Cardiac muscle cell (in vitro differentiated cells and primary cell): ENCODE measurements at places on chromosomes 13 and 19.

- no peak for DNase-seq
Observed at GRCh38 chr13:38713046-38713445, 26.2 kb downstream of the FREM2 start.

DNA sequence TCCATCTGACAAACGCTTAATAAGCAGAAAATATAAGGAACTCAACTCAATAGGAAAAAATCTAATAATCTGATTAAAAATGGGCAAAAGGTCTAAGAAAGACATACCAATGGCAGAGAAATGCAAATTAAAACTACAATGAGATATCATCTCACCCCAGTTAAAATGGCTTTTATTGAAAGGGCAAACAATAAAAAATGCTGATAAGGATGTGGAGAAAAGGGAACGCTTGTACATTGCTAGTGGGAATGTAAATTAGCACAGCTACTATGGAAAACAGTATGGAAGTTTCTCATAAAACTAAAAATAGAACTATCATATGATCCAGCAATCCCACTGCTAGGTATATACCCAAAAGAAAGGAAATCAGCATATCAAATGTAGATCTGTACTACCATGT is 508.8 kb upstream of the GPC6 start:
- no peak for DNase-seq

DNA sequence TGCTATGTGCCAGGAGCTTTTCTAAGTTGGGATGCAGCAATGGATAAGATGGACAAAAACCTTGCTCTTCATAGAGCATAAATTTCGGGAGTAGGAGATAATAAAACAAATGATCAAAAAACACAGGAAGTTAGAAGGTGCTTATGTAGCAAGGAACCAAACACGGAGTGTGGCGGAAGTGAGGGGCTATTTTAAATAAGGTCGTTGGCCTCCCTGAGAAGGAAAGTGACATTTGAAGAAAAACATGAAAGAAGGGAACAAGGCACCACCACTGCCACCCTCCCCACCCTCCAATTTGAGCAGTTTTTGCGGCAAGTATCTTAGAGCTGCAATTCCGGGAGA is 3.2 kb upstream of the GSX1 start:
- no peak for DNase-seq

DNA sequence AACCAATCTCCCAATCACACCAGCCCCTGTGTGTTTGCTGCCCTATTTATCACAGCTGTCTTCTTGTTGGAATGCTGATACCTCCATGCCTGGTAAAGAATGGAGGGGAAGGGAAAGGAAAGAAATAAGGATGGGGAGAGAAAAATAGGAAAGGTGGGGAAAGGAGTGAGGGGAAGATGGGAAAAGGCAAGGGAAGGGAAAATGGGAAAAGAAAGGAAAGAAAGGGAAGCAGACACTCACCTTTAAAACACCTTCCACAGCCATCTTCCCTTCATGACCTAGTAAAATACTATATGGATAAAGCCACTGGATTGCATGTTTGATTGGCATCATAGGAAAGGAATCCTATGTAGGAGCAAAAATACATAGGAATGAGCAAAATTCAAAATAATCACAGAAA is 77.8 kb downstream of the VWA8 start:
- DNase-seq: no peak

GRCh38 chr19:35704218-35704617 is at the start of gene ZBTB32:
Gene ZBTB32 (plus strand): TSS chr19:35704558. CDS start chr19:35714627, 10,069 bp downstream.
- peak; percentile 77 for DNase-seq

DNA sequence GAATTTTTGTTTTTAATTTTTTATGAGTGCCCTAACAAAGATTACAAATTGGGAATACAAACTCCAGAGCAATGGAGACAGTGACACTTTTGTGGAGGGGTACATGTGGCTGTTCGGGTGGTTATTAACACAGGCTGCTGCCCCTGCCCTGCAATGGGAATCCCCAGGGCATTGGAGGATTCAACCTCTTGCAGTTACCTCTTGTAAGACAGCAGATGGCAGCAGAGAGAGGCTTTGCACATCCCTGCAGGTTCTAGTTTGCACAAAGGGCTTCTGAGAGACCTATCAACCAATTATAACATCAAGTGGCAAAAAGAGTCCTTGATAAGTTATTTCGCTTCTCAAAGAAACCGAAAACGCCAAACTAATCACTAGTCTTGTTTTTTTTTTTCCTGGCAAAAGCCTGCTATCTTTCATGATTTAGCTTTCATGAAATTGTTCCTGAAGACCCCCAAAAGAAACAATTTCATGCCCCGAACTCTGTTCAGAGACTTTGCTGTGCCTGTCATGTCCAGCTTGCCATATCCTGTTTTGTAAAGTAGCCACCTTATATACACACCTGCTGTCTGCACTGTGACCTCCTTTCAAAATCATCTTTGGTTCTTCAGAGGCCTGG is 10.4 kb downstream of the GJB2 start:
- DNase-seq: peak; percentile 87
